ENCODE measurements at places on chromosomes 13 and 19.

GRCh38 chr19:35513628-35514281 lies at the start of gene DMKN:
TSS of gene DMKN (minus strand) at chr19:35513649. CDS start at chr19:35513475, 174 bp downstream.
- DNase-seq, result peak; percentile 37

DNA sequence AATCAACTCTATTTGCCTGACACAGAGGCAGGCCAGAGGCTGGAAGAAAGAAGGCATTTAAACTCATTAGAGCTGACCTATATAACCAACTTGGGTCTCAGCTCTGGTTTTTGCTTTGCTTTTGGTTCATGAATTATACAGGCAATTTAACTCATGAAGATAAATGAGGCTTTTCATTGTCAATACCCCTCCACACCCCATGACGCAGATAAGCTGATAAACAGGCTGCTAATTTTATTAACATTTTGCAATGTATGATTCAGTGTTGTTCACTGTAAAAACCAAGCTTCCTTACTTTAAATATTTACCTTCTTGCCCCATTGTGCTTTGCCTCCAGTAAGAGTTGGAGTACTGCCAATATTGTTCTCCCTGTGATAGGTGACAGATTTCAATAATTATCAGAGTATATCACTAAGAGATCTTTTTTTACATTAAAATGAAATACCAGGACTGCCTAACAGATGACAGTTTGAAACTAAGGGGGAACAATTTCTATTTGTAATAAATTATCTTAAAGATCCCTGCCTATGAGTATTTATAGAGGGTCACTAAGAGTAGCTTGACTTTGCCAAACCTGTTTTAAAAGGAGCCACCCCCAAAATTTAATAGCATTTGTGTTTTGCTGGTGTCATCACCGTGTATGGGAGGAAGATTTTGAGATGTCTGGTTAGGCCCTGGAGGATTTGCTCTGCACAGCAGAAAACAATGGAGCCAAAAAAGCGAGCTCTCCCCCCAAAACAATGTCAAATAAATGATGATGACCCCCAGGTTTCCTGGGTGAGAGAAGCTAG lies 472.7 kb upstream of the NBEA start:
- no peak for DNase-seq

DNA sequence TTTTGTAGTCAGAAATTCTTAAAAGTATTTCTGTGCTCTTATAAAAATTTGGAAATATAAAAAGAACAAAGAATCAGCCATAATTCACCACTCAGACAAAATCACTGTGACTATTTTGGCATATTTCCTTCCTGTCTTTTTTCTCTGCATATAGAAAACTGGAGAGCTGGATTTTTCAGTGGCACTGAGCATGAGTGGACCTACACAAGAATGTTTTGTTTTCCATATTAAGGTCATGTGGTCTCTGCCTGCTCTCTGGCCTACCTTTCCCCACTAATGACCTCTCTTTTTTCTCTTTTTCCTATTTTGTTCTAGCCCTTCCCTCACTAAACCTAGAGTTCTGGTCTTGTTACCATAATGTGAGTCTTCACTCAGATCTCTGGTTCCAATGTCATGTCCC lies 17.6 kb upstream of the USP12 start:
- DNase-seq, result no peak

DNA sequence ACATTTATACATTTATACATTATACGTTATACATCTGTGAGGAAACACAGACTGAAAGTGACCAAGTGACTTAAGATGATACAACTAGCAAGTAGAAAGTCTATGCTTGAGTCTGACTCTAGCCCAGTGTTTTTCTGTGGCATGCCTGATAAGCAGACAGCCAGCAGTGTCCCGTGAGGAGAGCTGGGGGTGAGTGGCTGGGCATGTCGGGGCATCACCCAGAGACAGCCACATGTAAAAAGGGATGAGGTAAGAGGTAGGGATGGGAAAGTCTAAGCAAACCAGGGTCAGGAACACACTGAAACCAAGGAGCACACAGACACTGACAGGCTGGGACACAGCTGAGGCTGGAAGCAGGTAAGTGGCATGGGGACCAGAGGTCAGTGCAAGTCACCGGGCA lies 333.2 kb downstream of the FOXO1 start:
- DNase-seq, result no peak

DNA sequence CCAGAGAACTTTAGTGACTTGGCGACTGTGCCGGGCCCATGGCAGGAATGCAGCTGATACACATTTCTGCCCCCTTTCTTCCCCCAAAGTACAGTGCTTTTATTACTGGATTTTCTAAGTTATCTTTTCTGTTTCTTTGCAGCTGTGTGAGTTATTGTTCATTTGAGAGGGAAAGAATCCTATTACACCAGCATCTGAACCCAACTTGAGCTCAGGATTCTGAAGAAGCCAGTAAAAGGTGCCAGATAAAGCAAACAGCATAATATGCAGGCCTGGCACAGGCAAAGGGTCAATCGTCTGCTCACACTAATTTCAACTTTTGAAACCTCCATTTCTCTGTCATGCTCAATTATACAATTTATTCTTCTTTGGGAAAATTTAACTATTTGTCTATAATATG lies 93.9 kb downstream of the DOCK9 start:
- no peak for DNase-seq

DNA sequence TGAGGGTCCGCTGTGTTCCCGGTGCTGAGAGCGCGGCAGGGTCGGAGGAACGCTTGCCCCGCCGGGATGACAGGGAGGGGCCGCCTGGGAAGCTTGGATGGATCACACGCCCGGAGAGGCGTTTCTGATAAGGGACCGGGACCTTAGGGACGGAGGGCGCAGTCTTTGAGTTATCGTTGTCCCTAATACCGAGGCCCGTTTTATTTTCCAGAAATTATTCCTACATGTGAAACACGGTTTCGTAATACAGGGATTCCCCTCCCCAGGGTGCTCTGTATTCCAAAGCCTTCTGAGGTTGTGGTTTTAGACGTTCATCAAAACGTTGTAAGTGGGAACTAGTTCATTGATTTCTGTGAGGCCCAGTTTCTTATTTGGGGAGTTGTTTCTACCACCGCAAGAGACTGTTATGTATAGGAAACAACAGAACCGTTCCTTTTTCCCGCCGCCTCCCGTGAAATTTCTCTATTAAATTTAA lies 752 bp downstream of the PDCD5 start:
- peak; percentile 51 for DNase-seq

DNA sequence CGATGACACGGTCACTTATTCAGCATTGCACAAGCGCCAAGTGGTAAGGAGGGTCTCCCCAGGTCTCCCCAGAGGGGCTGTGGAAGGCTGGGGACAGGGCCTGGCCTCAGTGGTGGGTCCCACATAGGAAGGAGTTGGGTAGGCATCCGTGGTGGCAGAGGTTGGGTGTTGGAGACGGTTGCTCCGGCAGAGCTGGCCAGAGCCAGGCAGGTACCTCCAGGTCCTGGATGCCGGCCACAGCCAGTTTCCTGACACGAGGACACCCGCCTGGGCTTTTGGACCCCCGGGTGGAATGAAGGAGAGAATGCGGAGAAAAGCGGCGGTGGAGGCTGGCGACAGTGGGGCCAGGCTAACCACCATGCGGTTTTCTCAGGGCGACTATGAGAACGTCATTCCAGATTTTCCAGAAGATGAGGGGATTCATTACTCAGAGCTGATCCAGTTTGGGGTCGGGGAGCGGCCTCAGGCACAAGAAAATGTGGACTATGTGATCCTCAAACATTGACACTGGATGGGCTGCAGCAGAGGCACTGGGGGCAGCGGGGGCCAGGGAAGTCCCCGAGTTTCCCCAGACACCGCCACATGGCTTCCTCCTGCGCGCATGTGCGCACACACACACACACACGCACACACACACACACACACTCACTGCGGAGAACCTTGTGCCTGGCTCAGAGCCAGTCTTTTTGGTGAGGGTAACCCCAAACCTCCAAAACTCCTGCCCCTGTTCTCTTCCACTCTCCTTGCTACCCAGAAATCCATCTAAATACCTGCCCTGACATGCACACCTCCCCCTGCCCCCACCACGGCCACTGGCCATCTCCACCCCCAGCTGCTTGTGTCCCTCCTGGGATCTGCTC lies 1.3 kb upstream of the FFAR1 start:
- DNase-seq, result no peak

DNA sequence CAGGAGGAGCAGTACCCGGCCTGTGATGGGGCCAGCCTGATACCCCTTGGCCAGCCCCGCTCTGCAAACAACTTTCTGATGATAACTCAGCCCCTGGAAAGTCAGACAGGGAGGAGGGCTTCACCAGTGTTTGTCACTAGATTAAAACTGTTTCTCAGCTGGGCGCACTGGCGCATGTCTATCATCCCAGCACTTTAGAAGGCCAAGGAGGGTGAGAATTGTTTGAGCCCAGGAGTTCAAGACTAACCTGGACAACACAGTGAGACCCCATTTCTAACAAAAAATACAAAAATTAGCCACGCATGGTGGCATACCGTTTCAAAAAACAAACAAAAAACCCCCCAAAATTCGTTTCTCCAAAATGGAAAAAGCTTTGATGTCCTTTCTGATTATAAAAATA lies 5.5 kb upstream of the CERS1 start:
- no peak for DNase-seq

GRCh38 chr19:17654993-17655392 lies 33.2 kb downstream of the UNC13A start:
- DNase-seq, result no peak

DNA sequence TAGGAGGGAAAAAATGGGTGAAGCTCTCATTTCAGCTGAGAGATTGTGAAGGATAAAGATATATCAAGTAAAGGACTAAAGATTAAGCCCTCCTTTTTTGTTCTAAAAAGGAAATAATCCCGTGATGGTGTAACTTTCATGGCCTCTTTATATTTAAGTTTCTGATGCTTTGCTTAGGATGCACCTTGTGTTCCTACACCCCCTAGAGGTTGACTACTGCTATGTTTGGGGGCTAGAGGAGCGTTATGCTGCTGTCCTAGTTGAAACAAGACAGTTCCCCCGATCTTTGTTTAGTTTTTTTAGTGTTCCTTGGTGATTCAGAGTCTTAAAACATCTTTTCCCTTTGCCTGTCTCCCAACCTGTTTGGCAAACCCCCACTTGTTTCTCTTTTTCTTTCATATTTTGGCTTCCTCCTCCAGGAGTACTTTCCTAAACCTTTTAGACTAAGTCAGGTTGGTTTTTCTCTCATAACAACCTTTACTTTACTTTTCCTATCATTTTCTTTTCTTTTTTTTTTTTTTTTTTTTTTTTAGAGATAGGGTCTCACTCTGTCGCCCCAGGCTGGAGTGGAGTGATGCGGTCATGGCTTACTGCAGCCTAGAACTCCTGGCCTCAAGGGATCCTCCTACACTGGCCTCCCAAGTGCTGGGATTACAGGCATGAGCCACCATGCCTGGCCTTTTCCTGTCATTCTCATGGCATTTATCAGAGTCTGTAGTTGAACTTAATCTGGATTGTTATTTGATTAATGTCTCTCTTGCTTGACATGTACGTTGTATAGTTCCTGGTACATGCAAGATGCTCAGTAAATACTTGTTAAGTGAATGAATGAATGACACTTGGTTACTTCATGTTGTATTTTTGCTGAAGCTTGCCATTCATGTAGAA lies 2.8 kb downstream of the UBA2 start:
- DNase-seq, result peak; percentile 43

DNA sequence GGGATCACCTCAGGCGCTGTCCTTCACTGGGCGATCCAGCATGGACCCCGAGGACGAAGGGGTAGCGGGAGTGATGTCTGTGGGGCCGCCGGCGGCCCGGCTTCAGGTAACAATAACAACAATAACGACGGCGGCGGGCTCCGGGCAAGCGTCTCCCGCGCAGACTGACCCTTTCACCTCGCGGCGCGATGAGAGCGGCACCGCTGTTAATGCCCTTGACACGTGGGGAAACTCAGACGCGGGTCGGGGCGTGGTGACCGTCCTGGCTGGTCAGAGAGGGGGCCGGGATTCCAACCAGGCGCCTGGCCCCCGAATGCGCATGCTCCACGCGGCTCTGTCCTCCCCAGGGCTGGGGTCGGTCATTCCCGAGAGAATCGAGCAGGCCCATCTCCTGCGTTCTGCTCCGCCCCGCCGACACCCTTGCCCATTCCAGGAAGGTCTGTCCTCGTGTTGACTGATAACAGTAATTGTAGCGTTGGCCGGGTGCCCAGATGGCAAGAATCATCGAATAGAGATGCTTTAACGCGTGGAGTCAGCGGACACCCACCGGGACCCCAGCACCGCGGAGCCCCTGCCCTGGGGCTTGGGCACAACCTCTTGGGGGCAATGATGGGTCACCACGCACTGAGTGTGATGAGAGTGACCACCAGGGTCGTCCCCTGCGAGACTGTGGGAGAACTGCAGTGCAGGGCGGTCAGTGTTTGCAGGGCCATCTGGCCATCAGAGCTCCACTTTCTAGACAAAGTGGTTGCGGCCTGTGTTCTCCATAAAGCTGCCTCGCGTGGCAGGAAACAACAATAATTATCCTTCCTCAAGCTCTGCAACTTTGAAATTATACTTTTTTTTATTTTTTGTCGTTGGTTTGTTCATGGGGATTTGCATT lies 528 bp downstream of the ZNF8 start:
- DNase-seq, result peak; percentile 82

- DNase-seq, result no peak
Observed at GRCh38 chr19:8567522-8568172, 9.6 kb downstream of the MYO1F start.

- no peak for DNase-seq
Observed at GRCh38 chr19:15129856-15130585, 22.8 kb downstream of the SYDE1 start.

DNA sequence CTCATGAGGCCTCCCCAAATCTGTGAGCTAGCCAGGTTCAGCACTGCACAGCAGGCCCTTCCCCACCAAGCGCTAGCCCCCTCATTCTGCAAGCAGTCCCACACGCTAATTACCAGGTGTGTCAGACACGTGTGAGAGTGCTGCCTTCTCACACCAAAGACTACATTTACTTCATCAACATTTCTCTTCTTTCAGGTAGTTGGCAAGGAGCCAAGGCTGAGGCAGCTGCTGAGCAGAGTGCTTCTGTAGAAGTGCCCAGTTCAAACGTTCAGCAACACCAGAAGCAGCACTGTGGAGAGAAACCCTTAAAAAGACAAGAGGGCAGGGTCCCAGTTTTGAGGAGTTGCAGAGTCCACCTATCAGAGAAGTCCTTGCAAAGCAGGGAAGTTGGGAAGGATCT lies 6.4 kb downstream of the ZNF773 start:
- no peak for DNase-seq

DNA sequence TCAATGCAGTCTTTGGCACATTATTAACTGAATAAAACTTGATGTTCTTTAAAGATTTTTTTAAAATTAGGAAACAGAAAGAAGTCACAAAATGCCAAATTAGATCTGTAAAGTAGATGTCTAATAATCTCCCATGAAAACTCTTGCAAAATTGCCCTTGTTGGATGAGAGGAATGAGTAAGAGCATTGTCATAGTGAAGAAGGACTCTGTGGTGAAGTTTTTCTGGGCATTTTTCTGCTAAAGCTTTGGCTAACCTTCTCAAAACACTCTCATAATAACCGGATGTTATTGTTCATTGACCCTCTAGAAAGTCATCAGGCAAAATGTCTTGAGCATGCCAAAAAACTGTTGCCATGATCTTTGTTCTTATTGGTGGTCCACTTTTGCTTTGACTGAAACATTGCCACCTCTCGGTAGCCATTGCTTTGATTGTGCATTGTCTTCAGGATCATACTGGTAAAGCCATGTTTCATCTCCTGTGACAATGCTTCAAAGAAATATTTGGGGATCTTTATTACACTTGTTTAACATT lies 549.3 kb downstream of the LIG4 start:
- DNase-seq, result no peak

GRCh38 chr13:26688980-26689379 lies 71.6 kb downstream of the GPR12 start:
- DNase-seq, result no peak
